RCC 7860 (cell line): ENCODE measurements at places on chromosomes 2 and 18.

DNA sequence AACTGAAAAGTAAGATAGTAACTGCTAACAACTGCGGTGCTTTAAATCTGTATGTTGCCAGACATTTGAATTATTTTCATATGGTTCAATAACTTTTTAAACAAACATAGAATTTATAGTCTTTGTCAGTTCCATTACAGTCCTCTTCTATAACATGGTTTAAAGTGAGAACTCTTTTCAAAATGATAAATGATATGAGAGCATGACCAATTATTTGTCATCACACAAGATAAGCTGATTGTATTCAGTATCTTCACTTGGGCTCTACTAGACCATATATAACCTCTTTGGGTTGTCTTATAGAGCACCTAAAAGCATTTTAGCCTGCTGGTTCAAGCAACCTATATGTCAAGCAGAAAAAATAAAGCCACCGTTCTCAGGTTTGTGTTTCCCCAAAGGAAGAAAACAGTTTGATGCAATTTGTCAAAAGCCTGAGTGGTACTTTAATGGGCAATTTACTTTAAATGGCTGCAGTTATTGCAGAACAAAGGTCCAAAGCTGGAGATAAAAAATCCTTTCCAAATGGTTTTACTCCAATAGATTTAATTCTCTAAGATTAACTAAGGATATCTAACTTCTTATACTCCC is 298.4 kb downstream of the FSIP2 start:
- no peak for DNase-seq

DNA sequence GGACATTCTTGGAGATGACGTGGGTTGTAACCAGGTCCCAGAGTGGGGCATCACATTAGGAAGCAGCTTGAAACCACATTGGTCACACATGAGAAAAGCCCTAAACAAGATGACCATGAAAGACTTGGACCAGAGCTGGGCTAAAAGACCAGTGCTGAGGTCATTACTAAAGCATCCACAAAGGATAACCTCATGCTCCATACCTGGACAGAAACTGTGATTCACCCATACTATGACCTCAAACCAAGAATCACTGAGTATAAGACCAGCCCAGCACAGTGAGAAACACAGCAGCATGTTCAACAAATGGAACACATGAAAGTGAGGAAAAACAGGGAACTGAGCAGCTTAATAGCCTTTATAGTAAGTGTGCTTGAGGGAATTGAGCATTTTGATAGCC is 635.5 kb upstream of the NETO1 start:
- no peak for DNase-seq

DNA sequence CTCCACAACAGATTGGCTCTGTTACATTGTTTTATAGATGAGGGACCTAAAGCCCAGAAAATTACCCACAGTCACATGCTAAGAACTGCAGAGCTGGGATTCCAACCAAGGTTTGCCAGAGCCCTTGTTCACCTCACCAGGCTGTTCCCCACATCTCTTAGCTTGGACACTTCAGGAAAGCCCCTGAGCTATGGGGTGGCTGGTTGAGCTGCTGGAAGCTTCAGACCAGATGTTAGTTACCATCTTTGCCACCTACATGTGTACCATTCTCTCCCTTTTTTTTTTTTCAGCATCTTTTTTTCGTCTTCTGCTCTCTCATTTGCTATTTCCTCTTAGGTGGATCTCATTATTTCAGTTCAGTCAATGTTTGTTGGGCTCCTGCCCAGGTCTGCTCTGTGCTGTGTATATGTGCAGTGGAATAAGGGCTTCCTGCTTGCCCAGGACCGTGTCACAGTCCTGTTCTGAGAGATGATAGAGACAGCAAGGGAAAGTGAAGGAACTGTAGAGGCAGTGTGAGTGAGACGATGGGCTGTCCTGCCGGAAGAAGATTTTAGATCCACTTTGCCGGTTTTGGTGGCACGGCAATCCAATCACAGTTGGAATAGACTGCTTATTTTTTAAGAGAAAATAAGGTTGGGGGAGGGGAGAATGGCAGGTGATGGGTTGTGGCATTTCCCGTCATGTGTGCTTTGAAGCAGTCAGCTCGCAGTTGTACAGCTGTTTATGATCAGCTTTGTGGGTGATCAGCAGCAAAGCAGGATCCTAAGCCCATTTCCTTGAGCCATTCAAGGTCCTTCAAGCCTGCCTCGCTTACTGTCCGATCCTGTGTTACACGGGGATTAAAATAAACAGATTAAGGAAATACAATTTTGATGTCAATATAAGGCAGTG is 152.6 kb downstream of the RTN4 start:
- no peak for DNase-seq

DNA sequence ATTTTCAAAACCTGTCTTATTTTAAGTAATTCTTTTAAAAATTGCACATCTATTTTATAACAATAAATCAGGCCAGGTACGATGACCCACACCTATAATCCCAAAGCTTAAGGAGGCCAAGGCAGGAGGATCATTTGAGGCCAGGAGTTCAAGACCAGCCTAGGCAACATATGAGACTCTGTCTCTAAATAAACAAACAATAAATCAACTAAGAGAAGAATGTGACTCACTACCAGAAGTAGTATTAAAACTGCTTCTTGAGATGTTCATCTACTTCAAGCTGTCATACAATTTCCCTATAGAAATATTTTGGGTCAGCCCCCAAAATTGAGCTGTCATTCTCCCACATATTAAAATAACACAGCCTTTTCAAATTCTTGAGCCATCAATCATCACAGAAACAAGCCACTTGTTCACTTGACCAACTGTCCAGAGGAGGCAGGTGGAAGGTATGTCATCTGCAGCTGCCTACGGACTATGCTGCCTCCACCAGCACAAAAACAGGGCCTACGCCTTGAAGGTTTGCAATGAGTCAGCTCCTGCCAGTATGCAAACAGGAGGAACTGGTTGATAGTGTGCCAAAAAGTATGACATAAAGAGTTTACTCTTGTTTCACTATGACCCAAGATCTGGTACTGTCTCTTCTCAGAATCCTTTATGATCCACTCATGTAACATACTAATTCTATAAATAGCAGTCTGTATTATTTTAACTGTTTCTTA is 33.6 kb downstream of the KIDINS220 start:
- DNase-seq, result peak; percentile 81

GRCh38 chr2:66701656-66702055 is 266.7 kb downstream of the MEIS1 start:
- no peak for DNase-seq
